ENCODE measurements at places on chromosomes 2 and 18.

DNA sequence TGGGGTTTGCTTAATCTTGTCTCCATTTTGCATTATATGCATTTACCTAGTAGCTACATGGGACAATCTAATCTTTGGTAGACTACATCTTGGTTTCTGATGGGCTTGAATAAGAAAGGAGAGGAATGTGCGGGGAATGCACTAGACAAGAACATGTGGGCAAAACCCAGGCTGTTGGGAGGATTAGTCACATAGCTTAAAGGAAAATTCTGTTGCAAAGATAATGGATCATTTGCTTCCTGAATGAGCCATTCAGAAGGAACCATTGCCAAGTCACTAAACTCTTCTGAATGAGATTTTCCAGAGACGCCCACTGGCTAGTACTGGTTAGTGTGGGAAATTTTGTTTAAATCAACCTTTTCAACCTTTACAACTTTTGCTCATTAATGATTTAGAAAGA lies 84.8 kb downstream of the OSBPL6 start:
- DNase-seq = no peak

- no peak for DNase-seq
These were observed 112.5 kb upstream of the SLC38A11 start for GRCh38 chr2:165067643-165068486.

- no peak for DNase-seq
These were observed 70.0 kb downstream of the CRACDL start for GRCh38 chr2:98866033-98866432.

DNA sequence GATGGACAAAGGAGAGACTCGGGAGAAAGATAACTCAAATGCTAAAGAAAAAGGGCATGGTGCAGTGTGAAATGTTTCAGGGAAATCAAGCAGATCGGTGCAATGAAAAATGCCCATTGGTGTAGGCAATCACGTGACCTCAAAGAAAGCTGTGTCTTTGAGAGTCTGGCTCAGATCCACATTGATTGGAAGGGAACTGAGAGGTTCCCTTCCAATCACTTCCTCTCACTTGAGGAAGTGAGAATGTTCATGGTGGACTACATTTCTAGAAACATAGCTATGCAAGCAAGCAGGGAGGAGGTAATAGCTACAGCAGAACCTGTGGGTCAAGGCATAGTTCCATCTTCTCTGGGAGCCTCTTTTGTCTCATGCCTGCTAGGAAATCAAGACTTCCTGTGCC lies 187.4 kb downstream of the LPIN1 start:
- no peak for DNase-seq

- no peak for DNase-seq
These were observed 14.4 kb upstream of the HES6 start for GRCh38 chr2:238254095-238254723.

DNA sequence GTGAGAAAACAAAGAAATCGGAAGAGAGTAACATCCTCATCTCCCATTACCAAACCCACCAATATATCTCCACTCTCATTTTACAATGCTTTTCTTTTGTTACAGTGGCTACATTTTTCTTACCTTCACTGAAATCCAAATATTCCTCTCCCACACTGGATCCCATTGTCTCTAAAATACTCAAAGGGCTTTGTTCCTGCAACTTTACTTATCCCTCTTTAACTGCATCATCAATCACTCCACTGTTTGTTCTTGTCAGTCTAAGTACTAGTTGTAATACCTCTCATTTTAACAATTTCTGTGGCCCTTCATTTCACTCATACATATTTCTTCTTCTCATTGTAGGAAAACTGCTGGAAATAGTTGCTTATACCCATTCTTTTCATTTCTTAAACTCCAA lies 464.2 kb upstream of the PIK3C3 start:
- DNase-seq = no peak

DNA sequence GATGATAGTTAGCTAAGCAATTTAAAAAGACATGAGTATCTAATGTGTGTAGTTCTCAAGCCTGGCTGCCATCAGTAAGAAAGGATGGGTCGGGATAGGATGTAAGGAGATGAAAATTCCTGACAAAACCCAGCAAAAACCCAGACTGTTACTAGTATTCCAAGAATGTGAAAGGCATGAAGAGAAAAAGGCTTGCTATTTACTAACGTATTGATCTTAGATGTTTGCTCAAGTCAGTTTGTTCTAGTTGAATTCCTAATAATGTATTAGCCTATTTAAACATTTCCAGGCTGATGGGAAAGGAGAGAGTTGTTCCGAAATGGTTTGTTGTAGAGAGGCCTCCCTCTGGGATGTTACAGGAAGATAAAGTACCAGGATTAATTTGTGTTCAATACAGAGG lies 88.2 kb downstream of the ZNF532 start:
- no peak for DNase-seq

DNA sequence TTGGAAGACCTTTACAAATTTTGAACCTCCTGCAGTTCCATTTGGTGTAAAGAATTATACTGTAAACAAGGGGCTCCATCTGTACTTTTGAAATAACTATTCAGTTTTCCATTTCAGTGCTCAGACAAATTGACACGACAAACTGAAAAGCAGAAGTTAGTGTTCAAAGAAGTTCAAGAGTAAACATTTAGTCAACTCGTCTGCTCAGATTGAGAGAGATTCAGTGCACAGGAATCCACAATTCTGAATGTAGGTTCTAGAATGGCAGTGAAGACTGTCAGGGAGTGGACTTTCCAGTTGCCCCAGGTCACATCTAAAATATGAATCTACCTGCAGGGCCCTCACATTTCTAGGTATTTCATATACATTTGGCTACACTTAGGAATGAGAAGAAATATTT lies 322.3 kb upstream of the TCF4 start:
- no peak for DNase-seq

GRCh38 chr18:3193331-3193730 lies 26.4 kb downstream of the MYOM1 start:
- DNase-seq = no peak

DNA sequence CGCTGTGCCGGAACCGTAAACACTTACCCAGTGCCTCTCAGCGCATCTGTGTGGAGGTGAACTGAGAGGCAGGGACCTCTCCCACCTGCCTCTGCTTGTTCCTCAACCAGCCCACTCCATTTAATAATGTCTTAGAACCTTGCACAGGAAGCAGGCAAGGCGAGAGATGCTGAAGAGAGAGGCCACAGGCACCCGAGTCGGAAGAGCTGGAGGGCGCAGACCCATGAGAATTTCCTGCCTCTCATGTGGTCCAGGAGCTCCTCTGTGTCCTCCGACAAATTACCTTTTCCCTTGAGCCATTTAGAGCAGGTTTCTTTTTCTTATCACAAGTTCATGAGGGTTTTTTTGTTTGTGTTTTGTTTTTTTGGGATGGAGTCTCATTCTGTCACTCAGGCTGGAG lies 4.9 kb upstream of the RFX8 start:
- DNase-seq = no peak

DNA sequence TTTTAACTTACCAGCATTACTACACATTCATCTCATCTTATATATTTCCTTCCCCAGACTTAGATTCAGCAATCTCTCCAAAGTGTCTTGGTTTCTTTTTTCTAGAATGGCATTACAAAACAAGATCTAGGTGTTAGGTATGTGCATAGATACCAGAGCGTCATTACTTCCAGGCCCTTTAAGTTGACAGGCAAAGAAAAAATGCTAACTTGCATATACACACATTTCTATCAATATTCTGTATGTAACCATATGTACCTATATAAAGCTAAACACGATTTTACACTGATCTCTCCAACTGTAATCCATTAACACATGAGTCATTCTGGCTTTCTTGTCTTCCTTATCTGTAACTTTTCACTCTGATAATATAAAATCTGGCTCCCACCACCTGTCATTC lies 503.8 kb upstream of the NRXN1 start:
- DNase-seq = no peak
